CD8-positive, alpha-beta memory T cell (primary cell): ENCODE measurements at places on chromosomes 12 and 14.

GRCh38 chr12:89345376-89345775 lies 6.9 kb downstream of the DUSP6 start:
- no peak for DNase-seq

DNA sequence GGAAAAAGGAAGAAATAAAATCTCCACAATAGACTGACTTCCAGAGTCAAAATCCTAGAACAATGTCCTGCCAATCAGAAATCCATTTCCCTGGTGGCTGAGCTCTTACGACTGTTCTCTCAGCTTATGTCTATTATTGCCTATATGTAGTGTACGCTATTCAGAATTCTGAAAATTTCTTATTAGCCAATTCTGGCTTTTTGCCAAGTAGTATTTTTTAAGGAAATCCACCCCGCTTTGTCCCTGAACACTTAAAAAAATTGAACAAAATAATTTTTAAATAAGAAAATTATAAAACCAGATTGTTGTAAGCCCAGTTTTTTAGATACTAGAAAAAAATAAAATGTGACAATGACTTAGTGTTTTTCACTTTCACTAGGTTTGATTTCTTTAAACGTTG lies 143.0 kb downstream of the KCNA5 start:
- no peak for DNase-seq

DNA sequence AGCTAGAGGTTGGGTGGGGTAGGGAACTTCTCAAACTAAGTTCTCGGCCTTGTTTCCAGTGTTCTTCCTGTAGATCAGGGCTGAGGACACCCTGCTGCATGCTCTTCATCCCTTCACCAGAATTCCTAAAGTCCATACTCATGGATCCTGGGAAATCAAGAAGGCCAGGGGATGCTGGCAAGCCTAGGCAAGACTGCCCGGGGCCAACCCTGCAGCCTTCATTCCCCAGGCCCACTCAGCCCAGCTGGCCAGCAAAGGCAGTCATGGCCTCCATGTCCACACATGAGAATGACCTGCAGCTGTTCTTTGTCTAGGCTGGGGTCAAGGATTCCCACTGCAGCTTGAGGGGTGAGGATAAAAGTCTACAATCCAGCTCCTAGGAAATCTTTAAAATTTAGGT lies 109.3 kb upstream of the ETV6 start:
- DNase-seq = no peak

DNA sequence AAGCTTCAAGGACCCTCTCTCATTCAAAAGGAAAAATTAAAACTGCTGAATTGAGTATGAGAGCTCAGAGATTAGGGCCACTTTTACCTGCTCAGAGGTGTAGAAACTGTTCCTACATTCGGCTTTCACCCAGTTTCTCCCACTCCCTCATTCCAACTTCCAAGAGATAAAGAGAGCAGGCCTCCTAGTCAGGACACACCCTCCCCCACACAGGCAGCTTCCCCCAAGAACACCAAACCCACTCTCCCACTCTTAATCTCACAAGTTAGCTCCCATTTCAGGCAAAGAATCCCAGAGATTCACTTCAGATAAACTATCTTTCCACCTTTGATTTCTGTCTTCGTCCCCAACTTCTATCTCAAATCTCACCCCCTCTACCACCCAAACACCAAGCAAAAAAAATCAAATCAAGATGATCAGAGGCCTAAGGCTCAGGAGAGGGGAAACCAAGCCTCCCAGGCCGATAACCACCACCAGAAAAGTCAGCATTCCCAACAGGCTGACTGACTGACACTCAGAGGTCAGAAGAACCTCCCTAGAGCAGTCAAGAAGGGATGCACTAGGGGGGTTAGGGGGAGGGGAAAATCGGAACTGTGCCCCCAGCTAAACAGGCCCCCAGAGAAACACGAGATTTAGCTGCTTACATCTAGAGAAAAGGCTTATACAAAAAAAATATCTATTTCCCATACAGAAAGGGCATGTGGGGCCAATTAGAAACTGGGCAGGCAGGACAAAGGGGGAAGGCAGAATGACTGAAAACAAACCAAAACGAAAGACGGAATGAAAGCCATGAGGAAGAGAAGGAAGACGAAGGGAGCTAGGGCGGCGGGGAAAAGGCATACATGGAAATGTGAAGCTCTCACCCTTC lies 13.2 kb upstream of the CDH24 start:
- DNase-seq = no peak

GRCh38 chr12:68378872-68379606 lies 46.9 kb upstream of the MDM1 start:
- DNase-seq = no peak

GRCh38 chr14:60861545-60862140 lies 119.2 kb downstream of the TRMT5 start:
- no peak for DNase-seq

- no peak for DNase-seq
Observed at GRCh38 chr12:102026728-102027127, 35.1 kb downstream of the WASHC3 start.

GRCh38 chr12:57632073-57632957 lies 686 bp downstream of the B4GALNT1 start:
- DNase-seq = no peak

DNA sequence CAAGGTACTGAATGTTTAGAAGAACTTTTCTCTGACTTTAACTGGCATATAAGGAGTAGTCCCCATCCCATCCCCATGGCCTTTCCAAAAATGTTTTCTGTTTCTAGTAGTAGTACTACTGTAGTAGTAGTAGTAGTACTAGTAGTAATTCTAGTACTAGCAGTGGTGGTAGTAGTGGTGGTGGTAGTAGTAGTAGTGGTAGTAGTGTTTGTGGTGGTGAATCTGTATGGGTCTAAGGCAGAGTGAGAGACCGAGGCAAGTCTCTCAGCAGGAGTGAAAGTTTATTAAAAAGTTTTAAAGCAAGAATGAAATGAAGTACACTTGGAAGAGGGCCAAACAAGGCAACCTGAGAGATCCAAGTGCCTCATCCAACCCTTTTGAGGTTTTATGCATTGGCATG lies 58.6 kb downstream of the FOXN4 start:
- DNase-seq = no peak

DNA sequence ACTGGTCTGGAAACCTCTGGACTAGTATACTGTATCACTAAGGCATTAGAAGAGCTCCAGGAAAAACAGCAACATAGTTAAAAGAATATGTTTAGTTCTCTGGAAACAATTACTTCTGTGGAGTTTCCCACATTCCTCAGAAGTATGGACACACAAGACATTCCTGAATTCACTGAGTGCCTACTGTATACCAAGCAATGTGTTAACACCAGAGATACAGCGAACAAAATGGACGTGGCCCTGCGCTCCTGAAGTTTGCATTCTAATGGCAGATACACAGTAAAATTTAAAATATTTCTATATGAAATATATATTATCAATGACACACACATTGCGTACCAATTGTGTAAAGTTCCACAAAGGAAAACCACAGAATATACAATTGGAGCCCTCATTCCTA lies 1.1 kb downstream of the ANGEL1 start:
- no peak for DNase-seq

DNA sequence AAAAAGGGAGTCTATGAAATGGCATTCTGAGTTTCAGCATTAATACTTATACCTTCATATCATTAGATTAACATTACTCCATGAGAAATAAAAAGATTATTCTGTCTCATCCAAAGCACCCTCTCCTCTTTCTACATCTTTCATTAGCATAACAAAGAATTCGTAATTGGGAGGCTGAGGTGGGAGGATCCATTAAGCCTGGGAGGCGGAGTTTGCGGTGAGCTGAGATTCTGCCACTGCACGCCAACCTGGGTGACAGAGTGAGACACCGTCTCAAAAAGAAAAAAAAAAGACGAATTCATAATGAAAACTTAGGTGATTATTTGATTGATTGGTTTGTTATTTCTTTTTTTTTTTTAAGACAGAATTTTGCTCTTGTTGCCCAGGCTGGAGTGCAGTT lies 1.8 kb upstream of the CDK17 start:
- DNase-seq = peak; percentile 65

DNA sequence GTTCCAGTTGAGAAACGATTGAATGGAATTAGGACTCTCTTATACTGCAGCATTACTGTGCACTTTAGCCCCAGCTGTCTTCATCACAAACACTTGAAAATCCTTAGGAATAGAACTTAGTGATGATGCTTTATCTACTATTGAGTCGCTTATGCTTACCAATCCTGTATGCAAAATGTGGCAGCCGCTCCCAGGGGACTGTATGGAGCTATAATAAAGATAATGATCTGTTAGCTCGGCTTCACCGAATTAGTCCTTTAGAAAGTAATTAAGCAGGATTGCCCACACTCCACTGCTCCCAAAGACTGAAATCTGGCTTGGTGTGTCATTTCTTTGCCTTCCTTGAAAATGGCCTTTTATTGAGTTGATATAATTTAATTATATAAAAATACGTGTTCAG lies 10.6 kb downstream of the EML1 start:
- no peak for DNase-seq

GRCh38 chr14:58305730-58306129 lies 7.4 kb downstream of the ARID4A start:
- DNase-seq = no peak

- DNase-seq = no peak
Observed at GRCh38 chr12:72093930-72094329, 155.3 kb downstream of the TPH2 start.

DNA sequence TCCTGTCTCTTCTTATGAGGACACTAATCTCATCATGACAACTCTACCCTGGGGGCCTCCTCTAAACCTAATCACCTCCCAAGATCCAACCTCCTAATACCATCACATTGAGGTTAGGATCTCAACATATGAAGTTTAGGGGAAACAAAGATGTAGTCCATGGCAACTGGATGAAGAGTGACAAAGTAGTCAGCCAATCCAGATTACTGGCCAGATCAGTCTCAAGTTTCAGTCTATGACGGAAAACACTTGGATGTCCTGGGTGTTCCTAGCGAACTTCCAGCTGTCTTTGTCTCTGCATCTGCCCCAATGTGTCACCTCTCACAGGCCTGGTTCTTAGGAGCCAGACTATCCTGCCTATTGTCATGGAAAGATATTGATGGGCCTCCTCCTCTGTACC lies 630.8 kb downstream of the AACS start:
- no peak for DNase-seq

- DNase-seq = no peak
Observed at GRCh38 chr12:95774311-95775045, 16.1 kb downstream of the NTN4 start.

DNA sequence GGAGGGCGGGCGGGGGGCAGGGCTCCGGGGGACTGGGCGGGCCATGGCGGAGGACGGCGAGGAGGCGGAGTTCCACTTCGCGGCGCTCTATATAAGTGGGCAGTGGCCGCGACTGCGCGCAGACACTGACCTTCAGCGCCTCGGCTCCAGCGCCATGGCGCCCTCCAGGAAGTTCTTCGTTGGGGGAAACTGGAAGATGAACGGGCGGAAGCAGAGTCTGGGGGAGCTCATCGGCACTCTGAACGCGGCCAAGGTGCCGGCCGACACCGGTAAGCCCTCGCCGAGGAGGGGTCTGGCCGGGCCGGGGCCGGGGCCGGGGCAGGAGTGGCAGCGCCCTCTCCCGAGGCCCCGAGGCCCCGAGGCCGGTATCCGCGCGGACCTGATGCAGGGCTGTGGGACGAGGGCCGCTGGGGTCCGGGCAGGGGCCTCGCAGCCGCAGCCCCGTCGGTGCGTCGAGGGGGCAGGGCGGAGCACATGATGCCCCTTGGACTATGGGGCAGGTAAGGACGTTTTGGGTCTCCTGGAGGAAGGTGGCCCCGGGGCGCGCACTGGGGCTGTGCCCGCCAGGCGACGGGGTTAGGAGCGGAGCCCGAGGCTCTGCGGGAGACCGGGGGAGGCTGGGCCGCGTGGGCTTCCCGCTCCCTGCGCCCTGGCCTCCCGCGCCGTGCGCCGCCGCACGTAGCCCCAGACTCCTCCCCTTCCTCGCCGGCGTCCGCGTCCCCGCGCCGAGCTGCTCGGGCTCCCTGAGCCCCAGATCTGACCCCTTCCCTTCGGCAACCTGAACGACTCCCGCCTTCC lies at the start of gene TPI1:
Gene TPI1, plus strand, starts transcription at position 119 of the 798 bp plus-strand sequence. Its CDS starts 36 bp downstream, at position 155.
- DNase-seq = peak; percentile 66

GRCh38 chr12:31962076-31962475 lies 2.9 kb downstream of the RESF1 start:
- DNase-seq = no peak

DNA sequence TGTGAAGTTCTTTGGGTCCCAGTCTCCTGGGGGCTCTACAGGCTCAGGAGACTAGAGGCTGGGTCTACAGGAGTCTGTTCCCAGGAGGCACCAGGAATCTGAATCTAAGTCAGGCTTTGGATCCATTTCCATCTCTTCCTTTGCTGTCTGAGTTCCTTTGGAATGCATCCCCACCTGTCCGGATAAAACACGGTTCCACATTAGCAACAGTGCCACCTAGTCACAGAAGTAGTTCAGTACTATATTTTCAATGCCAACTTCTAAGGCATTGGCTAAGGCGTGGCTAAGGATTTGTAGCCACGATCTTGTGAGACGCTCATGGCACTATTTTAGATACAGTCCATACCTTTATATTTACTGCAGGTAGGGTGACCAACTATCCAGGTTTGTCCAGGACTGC lies 15.1 kb downstream of the ZC2HC1C start:
- no peak for DNase-seq

DNA sequence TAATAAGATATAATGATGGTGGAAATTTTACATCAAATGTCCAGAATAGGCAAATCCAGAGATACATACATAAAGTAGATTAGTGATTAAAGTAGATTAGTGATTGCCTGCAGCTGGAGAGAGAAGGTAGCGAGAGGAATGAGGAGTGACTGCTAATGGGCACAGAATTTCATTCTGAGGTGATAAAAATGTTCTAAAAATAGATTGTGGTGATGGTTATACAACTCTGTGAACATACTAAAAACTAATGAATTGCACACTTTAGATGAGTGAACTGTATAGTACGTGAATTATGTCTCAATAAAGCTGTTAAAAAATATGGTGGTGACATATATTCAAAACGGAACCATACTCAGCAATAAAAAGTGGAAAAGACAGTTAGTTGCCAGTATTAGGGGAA lies 41.7 kb downstream of the PPP2R5E start:
- no peak for DNase-seq
